NCI-H1436 treated with DMSO at 0.1 percent for 48 hours (cell line): ENCODE measurements at places on chromosomes 5 and 9.

GRCh38 chr9:79663878-79664277, 92.1 kb downstream of the TLE4 start:
- DNase-seq = no peak

GRCh38 chr5:78109891-78110324, 184.6 kb downstream of the AP3B1 start:
- DNase-seq = no peak

- no peak for DNase-seq
Observed at GRCh38 chr5:43036856-43037635, 3.1 kb downstream of the ANXA2R start.

DNA sequence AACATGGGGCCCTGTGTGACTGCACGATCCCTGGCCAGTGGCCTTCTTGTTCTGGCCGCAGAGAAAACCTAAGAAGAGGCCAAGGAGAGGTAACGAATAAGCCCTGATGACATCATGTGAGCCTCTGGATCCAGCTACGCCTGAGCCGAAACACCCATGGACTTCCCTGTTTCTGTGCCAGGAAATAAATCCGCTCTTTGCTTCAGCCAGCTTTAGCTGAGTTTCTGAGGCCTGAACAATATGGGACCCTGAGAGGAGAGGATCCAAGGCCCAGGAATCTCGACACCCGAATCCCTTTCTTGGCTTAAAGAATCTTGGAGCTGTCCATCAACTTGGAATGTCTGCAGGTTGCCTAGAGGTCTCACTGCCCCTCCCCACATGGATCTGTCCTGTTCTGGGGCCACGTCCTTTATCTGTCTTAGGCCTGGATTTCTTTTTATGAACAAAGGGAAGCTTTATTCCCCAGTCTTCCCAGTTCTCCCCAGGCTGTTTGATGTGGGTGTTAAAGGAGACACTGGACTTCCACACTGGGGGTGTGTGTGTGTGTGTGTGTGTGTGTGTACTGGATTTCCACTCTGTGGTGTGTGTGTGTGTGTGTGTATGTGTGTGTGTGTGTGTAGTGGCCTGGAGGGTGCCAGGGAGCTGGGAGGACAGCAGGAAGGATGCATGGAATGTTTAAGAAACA, 13.7 kb downstream of the IER5L start:
- no peak for DNase-seq

- no peak for DNase-seq
Observed at GRCh38 chr5:5473226-5473625, 50.7 kb downstream of the ICE1 start.

- DNase-seq = no peak
Observed at GRCh38 chr9:96867079-96867804, 12.9 kb upstream of the ZNF782 start.
